Cortex of kidney (tissue), 1 donor: ENCODE measurements at places on chromosomes 11 and 22.

GRCh38 chr11:129840236-129840635 is 24.6 kb downstream of the TMEM45B start:
- DNase-seq = no peak

DNA sequence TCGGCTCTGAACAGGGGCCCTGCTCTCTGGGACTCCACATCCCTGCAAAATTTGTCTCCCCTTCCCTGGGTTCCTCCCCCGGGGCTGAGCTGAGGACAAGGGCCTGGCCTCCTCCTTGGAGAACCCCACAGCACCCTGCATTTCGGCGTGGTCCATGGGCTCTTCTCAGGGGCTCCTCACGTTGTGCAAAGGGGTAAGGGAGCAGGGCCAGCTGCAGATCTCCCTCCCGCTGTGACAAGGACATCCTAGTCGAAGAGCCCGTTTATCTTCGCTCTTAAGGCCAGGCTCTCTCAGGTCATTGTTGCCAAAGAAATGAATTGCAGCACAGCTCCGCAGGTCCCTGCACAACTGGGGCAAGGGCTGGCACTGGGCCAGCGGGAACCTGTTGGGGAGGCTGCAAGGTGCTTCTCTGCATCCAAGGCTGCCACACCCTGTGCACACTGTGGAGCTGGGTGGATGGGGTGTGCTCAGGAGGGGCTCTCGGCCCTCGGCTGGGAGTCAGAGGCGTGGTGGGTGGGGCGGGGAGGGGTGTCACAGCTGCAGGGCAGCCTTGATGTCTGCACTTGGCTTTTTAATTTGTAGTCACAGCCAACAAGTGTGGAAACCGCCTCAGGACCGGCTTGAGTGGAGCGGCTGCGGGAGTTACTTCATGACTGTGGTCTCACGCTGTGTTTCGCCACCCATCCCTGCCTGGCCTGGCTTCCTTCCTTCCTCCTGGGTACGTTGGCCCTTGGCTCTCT is 26.6 kb upstream of the SEPTIN5 start:
- DNase-seq = no peak

- no peak for DNase-seq
These were observed 5.4 kb upstream of the TXN2 start for GRCh38 chr22:36486619-36487384.

DNA sequence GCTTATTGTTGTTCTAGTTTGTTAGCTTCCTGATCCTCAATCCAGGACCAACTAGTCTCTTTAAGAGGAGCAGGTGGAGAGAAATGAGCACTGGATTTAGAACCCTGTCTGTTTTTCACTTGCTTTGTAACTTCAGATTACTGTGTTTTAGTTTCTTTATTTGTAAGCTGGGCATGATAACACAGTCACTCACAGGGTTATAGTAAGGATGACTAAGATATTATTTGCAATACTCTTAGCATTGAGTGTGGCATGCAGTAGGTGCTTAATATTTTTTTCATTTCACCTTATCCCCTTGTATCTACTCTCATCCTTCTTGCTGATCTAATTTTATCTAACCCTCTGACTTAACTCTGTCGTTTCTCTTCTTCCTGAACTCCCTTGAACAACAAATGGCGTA is 33.8 kb downstream of the DNHD1 start:
- no peak for DNase-seq

- no peak for DNase-seq
These were observed 6.8 kb downstream of the ST14 start for GRCh38 chr11:130166457-130166784.

DNA sequence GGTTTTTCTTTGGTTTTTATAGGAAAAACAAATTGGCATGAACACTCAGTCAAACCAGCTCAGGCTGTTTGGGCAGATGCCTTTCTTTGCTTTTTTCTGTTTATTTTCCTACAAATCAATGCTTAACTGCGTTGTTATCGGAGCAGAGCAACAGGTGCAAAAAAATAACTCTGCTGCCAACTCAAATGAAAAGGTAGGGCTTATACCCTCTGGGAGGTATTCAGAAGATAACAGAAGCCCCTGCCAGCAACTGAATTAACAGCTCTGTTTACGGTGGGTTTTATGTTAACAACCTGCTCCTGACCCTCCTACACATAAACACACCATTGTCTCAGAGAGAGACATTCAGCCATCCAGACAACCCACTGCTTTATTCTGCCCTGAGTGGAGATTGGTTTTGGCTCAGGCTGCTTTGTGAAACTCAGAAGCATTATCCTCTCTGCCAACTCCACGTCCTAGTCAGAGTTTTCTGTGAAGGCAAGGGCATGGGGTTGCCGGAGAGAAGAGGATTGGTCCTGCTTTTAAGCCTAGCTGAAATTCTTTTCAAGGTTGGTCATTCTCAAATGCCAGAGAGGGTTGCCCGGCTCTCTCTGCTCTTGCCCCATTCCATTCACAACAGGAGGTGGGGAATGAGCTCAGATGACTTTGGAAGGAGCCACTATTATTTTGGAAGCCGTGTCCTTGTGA is 11.4 kb downstream of the EHF start:
- DNase-seq = no peak

GRCh38 chr22:36365020-36365411 is 22.8 kb downstream of the MYH9 start:
- DNase-seq = no peak

GRCh38 chr22:24230911-24231656 is 13.8 kb downstream of the GGT5 start:
- DNase-seq = no peak

- DNase-seq = no peak
These were observed 87.8 kb downstream of the CEP164 start for GRCh38 chr11:117415358-117415896.

DNA sequence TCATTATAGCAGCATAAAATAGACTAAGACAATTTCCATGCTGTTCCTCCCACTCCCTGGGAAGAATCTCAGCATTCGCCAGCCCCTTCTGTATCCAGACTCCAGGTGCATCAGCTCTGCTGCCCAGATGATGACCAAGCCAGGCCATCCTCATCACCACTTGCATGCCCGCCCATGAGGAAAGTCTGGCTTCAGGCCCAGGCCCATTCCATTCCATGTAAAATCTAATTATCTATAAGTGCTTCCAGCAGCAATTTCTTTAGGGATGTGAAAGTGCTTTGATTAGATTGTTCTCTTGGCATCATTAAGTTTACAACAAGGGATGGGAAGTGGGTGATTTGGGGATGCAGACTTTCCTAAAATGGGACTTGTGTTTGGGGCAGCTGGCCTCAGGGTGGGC is 100.3 kb downstream of the INSC start:
- no peak for DNase-seq

- no peak for DNase-seq
These were observed 51.5 kb upstream of the PHOX2A start for GRCh38 chr11:72295471-72295870.

- DNase-seq = no peak
These were observed 19.2 kb downstream of the AP2A2 start for GRCh38 chr11:944711-945470.

DNA sequence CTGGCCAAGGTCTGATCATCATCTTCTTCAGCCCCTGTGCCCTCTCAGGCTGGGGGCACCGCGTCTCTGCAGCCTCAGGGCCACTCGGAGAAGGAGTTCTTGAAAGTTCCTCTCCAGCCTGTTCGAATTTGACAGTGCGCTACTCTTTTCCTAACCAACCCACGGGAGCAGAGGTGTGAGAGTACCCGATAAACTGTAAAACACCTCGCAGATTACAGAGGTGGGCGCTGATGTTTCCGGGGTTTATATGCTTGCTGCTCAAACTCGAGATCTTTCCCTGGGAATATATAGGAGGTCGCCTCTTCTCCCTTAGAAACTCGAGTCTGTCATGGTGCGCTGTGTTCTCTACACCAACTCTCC is 515 bp downstream of the CTR9 start:
- DNase-seq = no peak

DNA sequence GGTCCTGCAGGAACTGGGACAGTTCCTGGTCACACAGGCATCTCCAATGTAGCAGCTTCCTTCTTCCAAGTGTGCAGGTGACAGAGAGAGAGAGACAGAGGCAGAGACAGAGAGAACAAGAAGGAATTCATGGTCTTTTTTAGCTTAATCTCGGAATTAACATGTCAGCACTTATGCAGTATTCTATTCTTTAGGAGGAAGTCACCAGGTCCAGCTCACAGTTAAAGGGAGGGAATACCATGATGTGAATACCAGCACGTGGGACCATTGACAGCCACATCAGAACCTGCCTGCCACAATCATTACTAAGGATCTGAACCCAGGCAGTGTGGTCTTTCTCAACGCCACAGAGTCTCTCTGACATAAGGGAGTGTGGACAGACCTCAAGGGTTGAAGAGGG is 341.6 kb downstream of the MN1 start:
- DNase-seq = no peak

DNA sequence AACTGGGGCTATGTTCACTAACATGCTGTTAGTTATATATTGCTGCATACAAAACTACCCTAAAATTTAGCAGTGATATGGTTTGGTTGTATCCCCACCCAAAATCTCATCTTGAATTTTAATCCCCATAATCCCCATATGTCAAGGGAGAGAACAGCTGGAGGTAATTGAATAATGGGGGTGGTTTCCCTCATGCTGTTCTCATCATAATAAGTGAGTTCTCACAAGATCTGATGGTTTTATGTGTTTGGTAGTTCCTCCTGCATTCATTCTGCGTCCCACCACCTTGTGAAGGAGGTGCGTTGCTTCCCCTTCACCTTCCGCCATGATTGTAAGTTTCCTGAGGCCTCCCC is 10.0 kb upstream of the PATL1 start:
- DNase-seq = no peak

DNA sequence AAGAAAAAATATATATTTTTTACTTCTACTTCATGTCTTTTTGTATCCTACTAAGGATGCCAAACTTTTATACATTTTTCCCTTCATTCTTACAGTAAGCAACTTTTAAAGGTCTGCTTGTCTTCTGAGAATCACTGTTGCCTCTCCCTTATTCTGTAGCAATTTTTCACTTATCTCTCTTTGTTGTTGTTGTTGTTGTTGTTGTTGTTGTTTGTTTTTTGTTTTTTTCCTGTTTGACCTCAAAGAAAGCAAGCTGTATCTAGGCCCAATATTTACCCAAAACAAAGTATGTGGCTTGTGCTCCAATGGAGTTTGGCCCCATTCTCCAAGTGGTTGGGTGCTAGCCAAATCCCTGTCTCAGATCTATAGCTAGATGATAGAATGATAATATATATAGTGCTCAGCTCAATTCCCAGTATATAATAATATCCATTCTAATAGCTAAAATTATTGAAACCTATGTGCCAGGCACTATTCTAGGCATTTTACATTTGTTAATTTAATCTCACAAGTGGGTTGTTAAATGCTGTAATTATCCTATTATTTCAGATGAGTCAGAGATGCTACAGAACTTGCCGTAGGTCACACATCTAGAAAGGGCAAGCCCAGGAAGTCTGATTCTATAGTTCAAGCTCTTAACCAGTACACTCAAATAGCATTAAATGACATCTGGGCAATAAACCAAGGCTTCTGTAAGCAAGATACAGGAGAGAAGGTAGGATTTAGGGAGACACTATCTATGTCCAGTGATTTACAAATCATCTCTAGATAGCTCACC is 205.1 kb upstream of the PITPNB start:
- DNase-seq = no peak

DNA sequence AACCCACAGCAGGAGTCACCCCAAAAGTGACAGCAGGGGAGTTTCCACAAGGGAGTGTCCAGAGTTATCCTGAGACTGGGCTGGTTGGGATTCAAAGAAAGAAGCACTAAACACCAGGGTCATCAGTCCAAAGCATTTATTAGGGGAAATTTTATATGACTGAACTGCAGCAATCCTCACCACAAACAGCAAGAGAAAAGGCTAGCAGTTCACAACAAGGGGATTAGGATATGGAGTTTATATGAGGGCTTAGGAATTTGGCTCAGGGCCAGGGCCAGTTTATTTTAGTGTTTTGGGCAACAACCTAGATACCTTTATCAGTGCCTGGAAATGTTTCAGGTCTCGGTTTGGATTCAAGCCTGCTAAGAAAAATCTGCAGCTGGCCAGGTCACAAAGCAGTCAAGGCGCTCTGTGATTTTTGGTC is 4.6 kb upstream of the TMEM126A start:
- no peak for DNase-seq

DNA sequence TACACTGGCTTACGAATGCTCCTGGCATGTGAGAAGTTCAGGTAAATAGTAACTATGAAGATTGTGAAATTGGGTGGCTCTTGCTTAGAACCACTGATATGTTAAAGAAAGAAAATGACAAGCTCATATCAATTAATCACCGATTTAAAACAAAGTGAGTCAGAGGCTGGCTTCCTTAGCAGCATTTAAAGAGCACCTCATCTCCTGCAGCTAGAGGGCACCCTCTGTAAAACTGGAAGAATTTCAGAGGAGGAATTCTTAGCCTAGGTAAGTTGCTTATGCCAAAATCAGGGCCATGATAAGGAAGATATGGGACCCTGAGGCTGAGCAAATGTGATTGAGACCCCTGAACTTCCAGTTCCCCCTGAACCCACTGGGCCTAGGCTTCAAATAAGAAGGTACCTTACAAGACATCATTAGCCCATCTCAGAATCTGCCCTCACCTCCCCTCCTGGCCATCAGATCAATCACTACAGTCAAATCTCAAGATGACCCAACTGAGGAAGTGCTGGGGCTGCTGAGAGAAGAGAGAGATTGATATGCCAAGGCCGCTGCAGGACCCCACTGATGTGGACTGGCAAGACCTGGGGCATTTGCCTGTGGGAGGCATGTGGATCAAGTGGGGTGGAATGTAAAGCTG is 8.6 kb upstream of the CD3E start:
- DNase-seq = no peak

- no peak for DNase-seq
These were observed 12.8 kb upstream of the TPCN2 start for GRCh38 chr11:69035946-69036340.

DNA sequence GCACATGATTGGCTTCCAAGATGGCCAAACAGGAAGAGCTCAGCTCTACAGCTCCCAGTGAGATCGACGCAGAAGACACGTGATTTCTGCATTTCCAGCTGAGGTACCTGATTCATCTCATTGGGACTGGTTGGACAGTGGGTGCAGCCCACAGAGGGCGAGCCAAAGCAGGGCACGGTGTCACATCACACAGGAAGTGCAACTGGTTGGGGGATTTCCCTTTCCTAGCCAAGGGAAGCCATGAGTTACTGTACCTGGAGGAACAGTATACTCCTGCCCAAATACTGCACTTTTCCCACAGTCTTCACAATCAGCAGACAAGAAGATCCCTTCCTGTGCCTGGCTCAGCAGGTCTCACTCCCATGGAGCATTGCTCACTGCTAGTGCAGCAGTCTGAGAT is 131.2 kb downstream of the DLG2 start:
- no peak for DNase-seq

- no peak for DNase-seq
These were observed 36.5 kb downstream of the GRIK4 start for GRCh38 chr11:120547811-120548681.

GRCh38 chr11:83044958-83045712 is 26.6 kb downstream of the RAB30 start:
- no peak for DNase-seq

- no peak for DNase-seq
These were observed 24.2 kb downstream of the BLID start for GRCh38 chr11:122091835-122092234.
